ENCODE measurements at places on chromosomes 5 and 9.

DNA sequence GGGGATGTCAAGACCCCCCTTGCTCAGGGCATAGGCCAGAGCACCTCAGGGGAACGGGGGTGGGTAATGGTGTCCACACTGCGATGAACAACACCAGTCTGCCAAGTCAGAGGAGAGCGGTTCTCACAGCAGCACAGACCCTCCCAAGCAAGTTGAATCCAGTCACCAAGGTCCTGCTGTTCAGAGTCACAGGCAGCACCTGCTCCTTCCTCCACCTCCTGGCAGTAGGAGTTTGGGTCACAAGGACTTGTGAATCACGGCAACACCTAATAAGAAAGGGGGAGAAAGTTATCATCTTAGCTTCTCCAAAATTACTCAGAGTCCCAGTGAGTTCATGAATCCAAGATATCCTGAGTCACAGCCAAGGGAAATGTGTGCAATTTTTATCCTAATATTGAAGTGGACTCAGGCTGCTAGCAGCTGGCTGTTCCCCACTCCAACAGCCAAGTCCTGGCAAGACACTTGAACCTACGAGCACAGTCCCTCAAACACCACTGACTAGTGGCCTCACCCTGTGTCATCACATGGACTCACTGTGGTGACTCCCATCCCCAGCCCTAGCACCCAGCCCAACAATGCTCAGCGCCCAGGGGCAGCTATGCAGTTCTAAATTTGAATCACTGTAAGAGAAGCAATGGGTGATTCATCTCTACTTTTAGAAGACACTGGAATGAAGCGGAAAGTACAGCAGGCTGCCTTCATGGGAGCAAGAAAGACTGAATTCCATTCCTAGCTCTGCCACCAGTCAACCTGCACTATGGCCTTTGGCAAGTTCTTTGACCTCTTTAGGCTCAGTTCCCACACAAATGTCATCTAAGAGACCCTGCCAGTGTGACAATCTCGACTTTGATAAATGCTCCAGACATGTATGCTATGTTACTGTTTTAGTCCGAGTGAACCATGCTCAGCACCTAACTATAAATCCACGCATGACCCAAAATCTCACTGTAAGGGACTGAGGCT is 113.7 kb downstream of the KLHL3 start:
- DNase-seq: no peak

- no peak for DNase-seq
These were observed 50.2 kb downstream of the TIMD4 start for GRCh38 chr5:156912869-156913268.

- no peak for DNase-seq
These were observed 63.4 kb downstream of the RAPGEF1 start for GRCh38 chr9:131676431-131676972.

DNA sequence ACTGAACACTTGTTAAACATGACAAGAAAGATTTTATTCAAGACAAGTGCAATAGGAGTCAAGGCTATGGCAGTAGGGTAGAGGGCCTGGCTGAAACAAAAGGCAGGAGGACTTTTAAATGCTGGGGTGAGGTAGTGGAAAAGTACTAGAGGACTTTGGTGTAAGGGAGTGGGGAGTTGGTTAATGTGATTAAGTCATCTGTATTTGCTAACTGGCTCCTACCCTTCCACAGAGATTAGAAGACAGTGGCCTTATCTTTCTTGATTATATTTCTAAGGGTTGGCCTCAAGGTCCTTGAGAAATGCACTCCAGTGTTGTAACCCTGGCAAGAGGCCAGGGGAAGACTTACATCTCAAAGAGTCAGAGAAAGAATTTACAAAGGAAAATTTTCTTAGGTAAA is 160.2 kb upstream of the FTMT start:
- DNase-seq: no peak

DNA sequence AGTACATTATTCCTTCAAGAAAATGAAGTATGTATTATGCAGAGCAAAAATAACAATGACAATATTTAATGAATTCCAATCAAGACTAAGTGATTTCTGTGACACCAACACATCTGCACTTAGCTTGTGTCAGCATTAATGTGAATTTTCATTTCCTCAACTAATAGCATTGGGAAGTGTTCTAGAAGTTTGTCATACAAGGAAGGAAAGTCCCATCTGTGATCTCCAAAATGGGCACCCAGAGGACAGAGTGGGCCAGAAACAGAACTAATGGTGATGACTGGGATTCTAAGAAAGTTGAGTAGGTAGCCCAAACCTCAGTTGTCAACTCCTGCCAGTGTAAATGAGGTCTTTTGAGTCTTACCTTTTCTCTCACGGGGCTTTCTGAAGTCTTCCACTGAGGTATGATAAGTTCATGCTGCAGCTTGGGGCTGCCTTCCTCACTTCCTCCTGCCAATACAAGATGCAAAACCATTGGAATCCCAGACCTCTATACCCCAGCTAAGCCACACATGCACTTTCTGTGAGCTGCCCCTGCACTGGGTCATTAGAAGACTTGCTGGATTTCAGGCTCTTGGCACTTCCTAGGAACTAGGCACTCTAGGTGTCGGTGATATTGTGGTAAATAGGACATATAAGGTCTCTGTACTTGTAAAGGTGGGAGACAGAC is 4.9 kb downstream of the ADAM19 start:
- no peak for DNase-seq

GRCh38 chr9:112002131-112002846 is 105.7 kb downstream of the UGCG start:
- no peak for DNase-seq

- DNase-seq: no peak
These were observed 24.0 kb upstream of the TNIP1 start for GRCh38 chr5:151104795-151105194.

- DNase-seq: no peak
These were observed 13.4 kb upstream of the STRBP start for GRCh38 chr9:123281659-123282350.

GRCh38 chr5:135881244-135881643 is 14.4 kb downstream of the IL9 start:
- peak; percentile 67 for DNase-seq

GRCh38 chr9:70439991-70440706 is 25.7 kb upstream of the KLF9 start:
- DNase-seq: no peak

DNA sequence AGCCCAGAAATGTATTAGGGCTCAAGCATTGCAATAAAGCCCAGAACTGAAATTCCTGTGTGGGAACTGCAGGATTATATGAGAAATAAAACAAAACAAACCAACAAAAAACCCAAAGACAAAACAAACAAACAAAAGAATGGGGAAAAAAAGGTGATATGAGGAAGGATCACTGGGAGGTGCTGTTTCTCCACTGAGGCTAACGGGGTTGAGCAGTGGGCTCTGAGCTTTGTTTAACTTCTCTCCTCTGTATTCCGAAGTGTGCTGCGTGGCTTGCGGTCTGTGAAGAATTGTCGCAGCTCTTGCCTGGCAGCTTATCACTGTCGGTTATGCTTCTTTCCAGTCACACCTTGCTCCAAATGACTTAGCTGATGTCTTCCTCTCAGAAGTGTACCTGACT is 106.3 kb downstream of the TENT4A start:
- DNase-seq: no peak

DNA sequence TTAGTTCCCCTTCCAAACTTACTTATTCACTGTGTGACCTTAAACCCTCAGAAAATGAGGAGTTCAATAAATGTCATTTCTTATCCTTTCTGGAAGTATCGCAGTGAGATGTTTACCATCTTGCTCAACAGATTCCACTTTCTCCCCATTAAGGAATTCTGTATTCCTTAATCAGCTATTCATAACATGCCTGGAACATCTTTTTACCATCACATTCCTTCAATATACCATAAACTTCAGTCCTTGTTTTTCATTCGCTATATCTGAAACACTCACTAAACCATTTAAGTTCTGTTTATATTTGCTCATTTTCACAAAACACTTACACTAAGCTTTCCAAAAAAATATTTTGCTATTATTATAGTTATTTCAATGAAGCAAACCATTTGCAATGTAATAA is 1158.6 kb downstream of the CDH12 start:
- no peak for DNase-seq

DNA sequence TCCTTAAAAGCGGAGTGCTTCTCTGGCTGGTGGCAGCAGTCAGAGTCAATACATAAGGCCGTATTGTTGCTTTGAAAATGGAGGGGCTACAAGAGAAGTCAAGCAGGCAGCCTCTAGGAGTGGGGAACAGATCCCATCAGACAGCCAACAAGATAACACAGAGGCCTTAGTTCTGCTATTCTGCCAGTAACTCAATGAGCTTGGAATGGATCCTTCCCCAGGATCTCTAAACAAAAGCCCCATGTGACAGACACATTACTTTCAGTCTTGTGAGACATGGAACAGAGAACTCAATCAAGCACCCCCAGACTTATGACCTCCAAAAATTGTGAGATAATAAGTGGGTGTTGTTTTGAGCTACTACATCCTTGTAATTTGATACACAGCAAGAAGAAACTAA is 158.6 kb downstream of the RFX3 start:
- peak; percentile 23 for DNase-seq

DNA sequence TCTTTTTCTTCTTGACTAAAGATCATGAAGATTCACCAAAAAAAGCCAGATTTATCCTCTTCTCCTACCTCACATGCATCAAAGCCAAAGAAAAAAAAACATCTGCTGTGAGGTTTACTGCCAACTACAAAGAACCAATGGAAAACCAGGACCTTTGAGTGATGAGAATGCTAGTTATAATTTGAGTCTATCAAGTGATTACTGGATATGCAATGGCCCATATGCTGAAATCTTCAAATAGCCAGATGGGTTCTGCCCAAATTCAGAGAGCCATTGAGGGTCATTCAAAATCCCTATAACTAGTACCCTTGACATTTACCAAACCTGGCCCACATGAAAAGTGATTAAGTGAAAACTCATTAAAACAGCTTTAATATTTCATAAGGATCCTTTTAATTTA is 78.4 kb upstream of the ACO1 start:
- no peak for DNase-seq

DNA sequence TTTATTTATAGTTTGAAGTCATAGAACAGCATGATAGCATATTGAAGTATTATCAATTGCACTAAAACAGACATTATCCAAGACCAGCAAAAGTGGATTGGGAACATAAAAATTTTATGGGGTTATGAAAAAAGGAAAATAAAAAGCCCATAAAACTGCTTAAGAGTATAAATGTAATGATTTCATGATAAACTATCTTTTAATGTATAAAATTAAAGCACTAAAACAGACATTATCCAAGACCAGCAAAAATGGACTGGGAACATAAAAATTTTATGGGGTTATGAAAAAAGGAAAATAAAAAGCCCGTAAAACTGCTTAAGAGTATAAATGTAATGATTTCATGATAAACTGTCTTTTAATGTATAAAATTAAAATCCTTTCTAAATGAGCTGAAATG is 119.0 kb upstream of the DAPK1 start:
- no peak for DNase-seq

- DNase-seq: no peak
These were observed 214.4 kb downstream of the NXNL2 start for GRCh38 chr9:88749420-88749819.

GRCh38 chr9:104941597-104941996 is 13.6 kb upstream of the ABCA1 start:
- DNase-seq: no peak

GRCh38 chr9:74663439-74663838 is 166.3 kb downstream of the RORB start:
- DNase-seq: no peak

GRCh38 chr5:96433066-96433447 is at the start of gene PCSK1:
PCSK1 (minus strand) TSS chr5:96433248; CDS start chr5:96433042, 206 bp downstream.
- no peak for DNase-seq

DNA sequence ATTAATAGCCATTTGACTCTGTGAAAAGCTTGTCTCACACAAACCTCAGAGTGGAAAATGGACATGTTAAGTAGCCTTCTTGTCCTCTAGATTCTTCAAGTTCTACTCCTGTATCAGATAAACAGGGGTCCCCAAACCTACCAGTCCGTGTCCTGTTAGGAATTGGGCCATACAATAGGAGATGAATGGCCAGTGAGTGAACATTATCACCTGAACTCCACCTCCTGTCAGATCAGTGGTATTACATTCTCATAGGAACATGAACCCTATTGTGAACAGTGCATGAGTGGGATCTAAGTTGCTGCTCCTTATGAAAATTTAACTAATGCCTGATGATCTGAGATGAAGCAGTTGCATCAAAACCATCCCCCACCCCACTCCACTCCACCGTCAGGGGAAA is 136.3 kb downstream of the TMEM232 start:
- no peak for DNase-seq

DNA sequence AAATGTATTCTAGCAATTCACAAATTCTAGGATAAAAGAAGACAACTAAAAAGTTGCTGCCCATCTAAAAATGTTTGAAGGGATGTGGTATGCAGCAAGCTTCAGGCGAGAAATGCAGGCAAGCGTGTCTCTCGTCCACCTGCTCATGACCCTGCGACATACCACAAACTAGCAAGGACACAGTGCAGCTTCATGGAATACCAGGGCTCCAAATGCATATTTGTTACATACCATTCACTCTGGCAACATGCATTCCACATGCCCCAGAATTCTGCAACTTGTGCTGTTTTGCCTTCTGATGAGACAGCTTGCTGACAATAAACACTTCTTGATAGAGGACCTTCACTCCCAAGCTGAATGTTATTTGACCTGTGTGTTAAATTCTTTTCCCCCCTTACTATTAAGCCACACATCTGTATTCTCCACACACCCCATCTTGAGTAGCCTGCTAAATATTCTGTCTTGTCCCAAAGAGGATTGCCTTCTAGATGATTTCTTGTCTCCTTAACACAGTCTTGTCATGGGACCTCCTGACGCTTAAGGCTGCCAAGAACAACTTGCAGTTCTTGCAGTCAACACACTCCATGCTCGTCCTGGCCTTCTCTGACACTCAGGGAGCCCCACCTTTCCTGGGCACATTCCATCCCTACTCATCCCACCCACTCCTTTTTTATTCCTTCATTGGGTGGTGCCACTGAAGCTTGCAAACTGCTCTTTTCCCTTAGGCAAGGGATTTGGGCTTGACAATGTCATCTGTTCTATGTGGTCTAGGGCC is 340.5 kb downstream of the PIK3R1 start:
- no peak for DNase-seq

Data from globus pallidus (tissue), 1 donor.